ENCODE measurements at places on chromosomes 2 and 18.

GRCh38 chr2:6927186-6927585 lies 10.0 kb downstream of the RNF144A start:
- DNase-seq = peak; percentile 69

DNA sequence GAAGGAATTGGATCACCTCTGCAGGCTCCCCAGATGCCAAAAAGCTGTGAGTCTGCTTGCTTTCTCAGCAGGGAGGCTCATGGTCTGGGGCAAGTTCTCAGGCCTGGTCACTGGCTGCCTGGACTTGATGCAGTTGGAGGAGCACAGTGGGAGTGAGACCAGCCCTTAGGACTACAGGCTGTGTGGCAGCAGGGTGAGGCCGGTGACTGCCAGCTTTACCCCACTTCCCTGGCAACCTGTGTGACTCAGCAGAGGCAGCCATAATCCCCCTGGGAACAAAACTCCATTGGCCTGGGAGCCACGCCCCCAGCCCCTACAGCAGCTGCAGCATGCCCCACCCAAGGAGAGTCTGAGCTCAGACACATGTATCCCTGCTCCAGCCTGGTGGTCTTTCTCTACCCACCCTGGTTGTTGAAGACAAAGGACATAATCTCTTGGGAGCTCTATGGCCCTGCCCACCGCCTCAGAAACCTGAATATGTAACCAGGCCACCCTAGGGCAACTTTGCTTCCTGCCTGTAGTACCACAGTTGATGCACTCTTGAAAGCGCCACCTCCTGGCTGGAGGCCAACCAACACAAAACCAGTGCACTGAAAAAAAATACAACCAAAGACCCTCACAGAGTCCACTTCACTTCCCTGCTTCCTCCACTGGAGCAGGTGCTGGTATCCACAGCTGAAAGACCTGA lies 106.8 kb upstream of the SPATS2L start:
- DNase-seq = no peak

DNA sequence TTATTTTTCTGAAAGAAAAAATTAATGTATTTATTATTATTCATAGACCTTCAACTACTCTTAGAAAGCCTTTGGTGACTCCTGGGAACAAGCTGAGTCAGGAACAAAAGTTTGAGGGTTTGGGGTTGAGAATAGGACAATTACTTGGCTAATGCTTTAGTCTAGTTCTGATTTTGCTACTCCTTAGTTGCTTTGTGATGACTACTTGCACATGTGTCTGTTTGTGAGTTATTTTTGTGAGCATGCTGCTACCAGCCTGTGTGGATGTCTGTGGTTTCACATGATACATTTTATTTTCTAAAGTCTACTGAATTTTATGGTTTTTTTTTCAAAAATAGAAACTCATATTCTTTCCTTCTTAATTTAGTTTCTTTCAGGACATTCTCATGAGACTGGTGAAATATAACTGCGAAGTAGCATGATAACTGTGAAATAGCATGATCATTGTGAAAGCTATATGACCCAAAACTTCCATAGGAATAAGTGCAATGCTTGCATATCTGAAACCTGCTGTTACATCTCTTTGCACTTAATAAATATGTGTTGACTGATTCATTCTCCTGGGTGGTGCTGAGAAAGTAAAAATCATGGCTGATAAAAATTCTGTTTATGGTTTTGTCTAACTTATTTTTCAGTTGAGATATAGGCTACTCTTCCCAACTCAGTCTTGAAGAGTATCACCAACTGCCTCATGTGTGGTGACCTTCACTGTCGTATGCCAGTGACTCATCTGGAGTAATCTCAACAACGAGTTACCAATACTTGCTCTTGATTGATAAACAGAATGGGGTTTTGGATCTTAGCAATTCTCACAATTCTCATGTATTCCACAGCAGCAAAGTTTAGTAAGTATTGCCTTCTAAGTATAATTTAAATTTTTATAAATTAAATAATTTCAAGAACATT lies 17.9 kb upstream of the IL18R1 start:
- no peak for DNase-seq

DNA sequence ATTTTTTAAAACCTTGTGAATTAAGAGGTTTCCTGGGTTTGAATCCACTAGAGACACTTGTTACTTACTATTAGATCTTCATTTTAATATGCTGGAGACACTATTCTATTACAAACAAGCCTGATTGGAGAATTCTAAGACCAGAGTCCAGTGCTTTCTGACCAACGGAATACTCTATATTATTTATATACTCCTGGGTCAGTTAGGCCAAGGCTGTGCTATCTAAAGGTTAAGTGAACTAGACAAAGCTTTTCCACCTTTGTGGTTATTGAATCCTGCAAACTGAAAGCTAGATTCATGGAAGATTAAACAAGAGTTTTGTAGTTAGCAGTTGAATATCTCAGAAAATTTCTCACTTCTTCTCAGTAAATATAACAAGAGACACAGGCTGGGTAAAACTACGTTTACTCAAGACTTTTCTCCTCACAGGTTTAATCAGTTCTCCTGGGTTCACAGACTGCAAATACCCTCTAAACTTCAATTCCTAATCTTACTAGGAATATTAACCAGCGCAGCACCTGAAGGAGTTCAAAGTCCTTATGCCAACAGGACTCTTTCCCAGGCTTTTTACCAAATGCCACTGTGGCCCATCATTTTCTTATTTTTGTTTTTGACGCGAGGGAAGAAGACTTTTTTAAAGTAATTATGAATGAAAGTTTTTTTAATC lies 66.4 kb downstream of the COL4A4 start:
- DNase-seq = no peak

DNA sequence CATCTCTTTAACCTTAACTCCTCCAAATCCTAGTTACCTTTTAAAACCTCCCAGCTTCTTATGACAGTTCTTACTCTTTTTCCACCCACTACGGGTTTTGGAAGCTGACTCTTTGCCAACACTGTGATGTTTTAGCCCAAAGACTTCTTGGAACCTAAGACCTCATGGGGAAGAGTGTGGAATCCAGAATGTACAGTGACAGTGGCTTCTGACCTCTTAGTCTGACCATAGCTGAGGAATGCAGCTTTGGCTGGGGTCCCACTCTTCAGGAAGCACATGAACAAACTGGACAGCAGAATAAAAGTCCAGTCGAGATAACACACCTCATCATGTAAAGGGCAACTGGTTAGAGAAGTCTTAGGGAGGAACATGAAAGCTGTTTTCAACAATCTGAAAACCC lies 161.1 kb upstream of the PKDCC start:
- DNase-seq = no peak

GRCh38 chr18:43389163-43389562 lies 111.9 kb upstream of the SYT4 start:
- no peak for DNase-seq

DNA sequence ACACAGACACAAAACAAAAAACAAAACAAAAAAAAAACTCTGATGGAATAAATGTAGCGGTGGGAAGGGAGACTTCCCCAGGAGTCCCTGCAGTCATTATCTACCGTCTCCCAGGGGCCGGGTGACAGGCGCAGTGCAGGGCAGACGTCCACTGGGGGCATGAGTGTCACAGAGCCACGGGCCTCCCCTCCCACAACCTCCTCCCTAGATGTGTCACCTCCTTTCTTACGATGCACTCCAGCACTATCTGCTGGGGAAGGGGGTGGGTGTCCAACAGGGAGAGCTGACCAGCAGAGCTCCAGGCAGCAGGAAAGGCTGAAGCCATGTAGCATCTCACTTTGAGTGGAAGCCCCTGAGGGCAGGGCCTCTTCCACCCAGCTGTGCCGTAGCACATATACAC lies 84.5 kb downstream of the LONRF2 start:
- peak; percentile 64 for DNase-seq

DNA sequence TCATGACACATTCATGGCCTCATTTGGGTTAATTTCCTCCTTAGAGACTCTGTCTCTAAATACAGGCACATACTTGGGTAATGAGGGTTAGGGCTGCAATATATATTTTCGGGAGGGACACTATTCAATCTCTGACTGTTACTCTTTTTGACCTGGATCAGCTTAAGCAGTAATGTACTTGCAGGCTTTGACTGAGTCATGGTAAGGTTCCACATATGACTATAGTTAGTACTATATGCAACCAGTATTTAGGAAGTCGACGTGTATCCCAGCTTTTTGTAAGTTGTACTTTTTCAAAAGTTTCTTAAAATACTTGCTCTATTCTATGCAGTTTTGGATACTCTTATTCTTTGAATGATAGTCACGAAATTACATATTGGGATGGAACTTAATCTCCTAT lies 37.2 kb upstream of the CDH19 start:
- no peak for DNase-seq

DNA sequence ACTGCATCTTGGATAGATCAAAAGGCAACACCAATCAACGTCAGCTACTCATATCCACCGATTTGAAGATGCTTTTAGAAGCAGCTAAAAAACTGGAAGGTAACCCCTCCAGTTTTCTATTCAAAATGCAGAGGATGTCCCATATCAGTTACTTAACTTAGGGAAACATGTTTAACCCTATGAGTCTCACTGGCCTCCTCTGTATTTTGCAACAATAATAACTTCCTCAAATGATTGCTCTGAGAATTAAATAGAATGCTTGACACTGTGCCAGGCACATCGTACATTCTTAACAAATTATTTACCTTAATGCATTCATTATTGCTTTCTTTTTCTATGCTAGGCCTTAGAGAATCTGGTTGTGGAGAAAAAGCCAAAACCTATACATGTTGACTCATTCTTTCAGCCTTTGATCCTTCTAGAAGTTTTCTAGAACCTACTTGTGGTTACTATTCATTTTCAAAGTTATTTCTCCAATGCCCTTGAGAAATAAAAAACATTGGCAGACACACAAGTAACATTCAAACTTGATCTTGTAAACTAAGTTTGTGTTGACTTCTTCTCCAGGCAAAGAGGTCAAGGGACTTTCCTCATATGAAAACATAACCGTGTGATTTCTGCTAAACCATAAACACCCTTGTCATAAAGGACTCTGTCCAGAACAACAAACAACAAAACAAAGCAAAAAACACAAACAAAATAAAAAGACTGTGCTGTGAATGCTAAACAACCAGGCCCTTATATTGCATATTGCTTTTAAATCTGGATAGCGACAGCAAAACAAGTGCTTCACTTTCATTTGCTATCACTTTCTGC lies 4.6 kb downstream of the DOCK10 start:
- no peak for DNase-seq

DNA sequence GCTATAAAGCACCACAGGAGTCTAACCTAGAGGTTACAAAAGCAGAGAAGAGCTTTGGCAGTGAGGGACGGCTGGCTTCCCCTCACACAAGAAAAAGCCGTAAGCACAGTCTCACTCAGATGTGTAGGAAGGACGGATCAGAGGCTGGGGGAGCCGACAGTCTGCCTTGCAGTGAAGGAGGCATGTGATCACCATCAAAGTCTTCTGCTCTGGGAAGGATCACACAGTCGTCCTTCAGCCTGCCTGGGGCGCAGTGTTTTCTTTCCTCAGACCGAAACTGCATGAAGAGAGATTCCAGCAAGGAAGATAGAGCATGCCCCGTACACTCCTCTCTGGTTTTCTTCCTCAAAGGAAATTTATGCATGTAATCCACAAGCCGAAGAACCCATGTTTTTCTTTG lies 24.1 kb downstream of the GATA6 start:
- no peak for DNase-seq

- no peak for DNase-seq
These were observed 75.0 kb upstream of the MSTN start for GRCh38 chr2:190137561-190137960.

- DNase-seq = no peak
These were observed 318.7 kb downstream of the NOL4 start for GRCh38 chr18:33906046-33906445.

GRCh38 chr2:17754773-17755425 lies 961 bp downstream of the GEN1 start:
- peak; percentile 10 for DNase-seq

GRCh38 chr2:193818801-193819499 lies 1624.2 kb upstream of the TMEFF2 start:
- no peak for DNase-seq

GRCh38 chr2:230268606-230269243 lies 43.2 kb downstream of the SP140 start:
- no peak for DNase-seq

DNA sequence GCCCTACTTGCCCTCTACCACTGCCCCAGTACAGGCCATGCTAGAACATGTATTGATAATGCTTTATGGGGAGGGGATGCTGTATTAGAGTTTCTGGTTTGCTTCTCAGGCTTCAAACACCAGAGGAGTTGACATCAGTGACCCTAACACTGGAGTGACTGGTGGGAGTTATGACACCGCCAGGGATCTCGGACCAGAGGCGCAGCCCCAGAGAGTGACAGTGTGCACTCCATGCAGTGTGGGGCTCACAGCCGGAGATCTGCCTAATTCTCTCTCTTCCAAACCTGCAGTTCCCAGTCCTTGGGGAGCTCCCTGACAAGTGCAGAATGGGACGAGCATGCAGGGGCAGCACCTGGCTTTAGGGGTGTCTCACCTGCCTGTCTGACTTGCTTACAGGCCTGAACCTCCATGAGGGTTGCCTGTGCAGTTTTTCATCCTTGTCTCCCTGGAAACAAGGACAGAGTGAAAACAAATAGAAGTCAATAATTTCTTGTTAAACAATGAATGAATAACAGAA lies 244.9 kb upstream of the MYT1L start:
- DNase-seq = no peak

GRCh38 chr2:218985325-218986091 lies 524 bp upstream of the FEV start:
- DNase-seq = peak; percentile 77

DNA sequence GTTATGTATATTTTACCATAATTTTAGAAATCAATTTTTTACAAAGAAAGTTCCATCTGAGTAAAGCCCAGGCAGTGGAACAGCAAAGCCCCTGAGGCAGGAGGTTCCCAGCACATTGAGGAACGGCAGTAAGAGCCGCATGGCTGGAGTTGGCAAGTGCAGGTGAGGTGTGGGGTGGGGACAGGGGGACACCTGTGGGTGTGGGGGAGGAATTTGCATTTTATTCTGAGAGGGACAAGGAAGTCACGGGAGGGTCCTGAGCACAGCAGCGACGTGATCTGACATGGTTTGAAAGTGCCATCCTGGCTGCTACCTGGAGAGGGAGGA lies 16.1 kb upstream of the ADI1 start:
- no peak for DNase-seq

DNA sequence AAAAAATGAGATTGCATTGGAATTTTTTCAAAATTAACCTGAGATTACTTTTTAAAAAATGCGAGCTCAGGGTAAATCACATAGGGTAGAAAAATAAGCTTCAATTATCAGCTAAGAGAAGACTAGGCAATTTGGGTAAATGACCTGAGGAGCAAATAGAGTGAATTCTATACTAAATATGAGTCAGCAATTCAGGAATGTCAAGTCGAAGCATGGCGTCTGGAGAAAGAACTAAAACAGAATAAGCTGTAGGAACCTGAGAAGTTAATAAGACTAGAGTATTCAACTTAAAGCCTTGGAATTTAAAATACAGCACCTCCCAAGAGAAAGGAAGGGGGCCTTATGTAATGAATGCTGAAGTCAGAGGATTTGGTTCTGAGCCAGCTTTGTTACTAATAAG lies 487.0 kb downstream of the SUCLG1 start:
- no peak for DNase-seq

DNA sequence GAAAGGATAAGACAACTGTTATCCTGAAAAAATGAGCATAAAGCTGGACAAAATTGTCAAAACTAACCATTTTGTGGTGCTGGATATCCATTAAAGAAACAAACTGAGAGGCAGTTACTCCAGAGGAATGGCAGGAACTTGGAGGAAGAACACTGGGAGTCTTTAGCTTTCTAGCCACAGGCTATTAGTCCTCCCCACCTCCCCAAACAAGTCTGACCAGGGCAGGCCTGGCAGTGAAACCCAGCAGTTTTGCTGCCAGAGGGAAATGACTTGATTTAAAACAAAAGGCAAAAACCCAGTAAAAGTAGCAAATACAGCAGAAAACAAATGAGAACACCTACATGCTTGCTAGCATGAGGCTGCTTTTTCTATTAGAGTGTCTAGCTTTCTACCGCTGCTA lies 34.9 kb downstream of the OSBPL1A start:
- no peak for DNase-seq
